Dermis blood vessel endothelial cell (primary cell): ENCODE measurements at places on chromosomes 4 and X. TPM values are rescaled to one million over a fixed set of nuclear protein-coding genes. Genes with fewer than 3 reads are reported as not detected.

The PPID gene
- 26.4 and 35.1 TPM in 2 replicates for total RNA-seq

The HSFX1 gene
- 0.47 and 1.2 TPM in 2 replicates for total RNA-seq

The GPR173 gene
- 1.7 and 2.5 TPM in 2 replicates for total RNA-seq

The HSD17B13 gene
- not detected in 2 replicates for total RNA-seq

The PDCL2 gene
- not detected in 2 replicates for total RNA-seq

The DRD5 gene
- total RNA-seq = not detected in 2 replicates

The FABP2 gene
- total RNA-seq = not detected in 2 replicates

The TRIM61 gene
- total RNA-seq = not detected in 2 replicates

The SPANXN3 gene
- not detected in 2 replicates for total RNA-seq

The TMEM35A gene
- total RNA-seq = 0.85 and 1.7 TPM in 2 replicates

The SLITRK4 gene
- total RNA-seq = 0.14 and 0.34 TPM in 2 replicates

The OTUD6A gene
- total RNA-seq = not detected in 2 replicates

The TLR2 gene
- total RNA-seq = 0.51 and 1.9 TPM in 2 replicates

The FNIP2 gene
- total RNA-seq = 59.6 and 62.3 TPM in 2 replicates

The CXCL1 gene
- total RNA-seq = 11.4 and 16.5 TPM in 2 replicates

The HELT gene
- not detected in 2 replicates for total RNA-seq

The PNMA3 gene
- 0.09 TPM in 1 of 2 replicates, not detected in the other for total RNA-seq

The ELK1 gene
- 13.4 and 17.6 TPM in 2 replicates for total RNA-seq

The SULT1B1 gene
- 2.4 and 12.6 TPM in 2 replicates for total RNA-seq

The MAGEB1 gene
- total RNA-seq = not detected in 2 replicates

The NAP1L3 gene
- total RNA-seq = 0.34 and 0.88 TPM in 2 replicates

The CT45A2 gene
- total RNA-seq = not detected in 2 replicates

The SHROOM2 gene
- total RNA-seq = 8.8 and 14.0 TPM in 2 replicates

The FAT1 gene
- 2.8 and 16.0 TPM in 2 replicates for total RNA-seq

The MAOA gene
- total RNA-seq = 149 and 161 TPM in 2 replicates

The PCDH18 gene
- 0.19 and 1.7 TPM in 2 replicates for total RNA-seq

The SLC9B1 gene
- total RNA-seq = 0.09 TPM in 1 of 2 replicates, not detected in the other

The LGI2 gene
- total RNA-seq = 0.05 TPM in 1 of 2 replicates, not detected in the other

The GPC4 gene
- total RNA-seq = 0.14 and 0.34 TPM in 2 replicates

The ATP8A1 gene
- total RNA-seq = 16.7 and 40.8 TPM in 2 replicates

The SHISA3 gene
- total RNA-seq = 2.0 and 2.7 TPM in 2 replicates

The NDP gene
- total RNA-seq = not detected in 2 replicates

The ARHGAP6 gene
- total RNA-seq = 0.17 and 0.19 TPM in 2 replicates

The RBM46 gene
- 0.70 TPM in 1 of 2 replicates, not detected in the other for total RNA-seq

The C4orf51 gene
- total RNA-seq = not detected in 2 replicates

The ZNF141 gene
- 12.7 and 14.8 TPM in 2 replicates for total RNA-seq

The F11 gene
- not detected in 2 replicates for total RNA-seq

The MAGEB17 gene
- total RNA-seq = not detected in 2 replicates

The XG gene
- total RNA-seq = under 0.01 TPM in 1 of 2 replicates, not detected in the other

The MAGEC3 gene
- not detected in 2 replicates for total RNA-seq

The MAGEC2 gene
- total RNA-seq = not detected in 2 replicates

The KLB gene
- total RNA-seq = under 0.01 TPM in 1 of 2 replicates, not detected in the other

The RHOXF2B gene
- total RNA-seq = not detected in 2 replicates

The NKX1-1 gene
- not detected in 2 replicates for total RNA-seq

The TMPRSS11A gene
- under 0.01 TPM in 1 of 2 replicates, not detected in the other for total RNA-seq

The SPARCL1 gene
- 158 and 779 TPM in 2 replicates for total RNA-seq

The KLF3 gene
- 26.4 and 32.7 TPM in 2 replicates for total RNA-seq

The COL4A6 gene
- 0.68 and 1.3 TPM in 2 replicates for total RNA-seq

The ART3 gene
- not detected in 2 replicates for total RNA-seq

The CCDC110 gene
- 0.42 and 0.68 TPM in 2 replicates for total RNA-seq

The GPR78 gene
- total RNA-seq = not detected in 2 replicates

The MAGEA1 gene
- total RNA-seq = not detected in 2 replicates

The F8 gene
- 12.4 and 19.1 TPM in 2 replicates for total RNA-seq

The QDPR gene
- 10.6 and 15.1 TPM in 2 replicates for total RNA-seq

The VGLL1 gene
- total RNA-seq = not detected in 2 replicates

The EVC2 gene
- total RNA-seq = 8.7 and 11.9 TPM in 2 replicates

The FAM241A gene
- 19.2 and 20.3 TPM in 2 replicates for total RNA-seq
